Left ventricle myocardium inferior (tissue), 1 donor: ENCODE measurements at places on chromosomes 13 and 19. TPM values are rescaled to one million over a fixed set of nuclear protein-coding genes. Genes with fewer than 3 reads are reported as not detected.

DNA sequence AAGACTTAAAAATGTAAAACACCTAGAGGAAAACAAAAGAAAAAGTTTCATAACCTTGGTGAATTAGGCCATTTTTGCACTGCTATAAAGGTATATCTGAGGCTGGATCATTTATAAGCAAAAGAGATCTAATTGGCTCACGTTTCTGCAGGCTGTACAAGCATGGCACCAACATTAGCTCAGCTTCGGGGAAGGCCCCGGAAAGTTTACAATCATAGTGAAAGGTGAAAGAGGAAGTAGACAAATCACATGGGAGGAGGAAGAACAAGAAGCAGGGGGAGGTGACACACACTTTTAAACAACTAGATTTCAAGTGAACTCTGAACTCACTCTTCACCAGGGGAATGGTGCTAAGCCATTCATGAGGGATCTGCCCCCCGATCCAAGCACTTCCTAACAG, 1358.5 kb upstream of the PCDH9 start:
- no peaks in the 10 kb centered on the region for H3K4me1 ChIP-seq
- no peak for DNase-seq
- no peaks in the 10 kb centered on the region for H3K36me3 ChIP-seq
- no peak overlapping the region for H3K4me3 ChIP-seq

The LGALS16 gene
- not detected for total RNA-seq

DNA sequence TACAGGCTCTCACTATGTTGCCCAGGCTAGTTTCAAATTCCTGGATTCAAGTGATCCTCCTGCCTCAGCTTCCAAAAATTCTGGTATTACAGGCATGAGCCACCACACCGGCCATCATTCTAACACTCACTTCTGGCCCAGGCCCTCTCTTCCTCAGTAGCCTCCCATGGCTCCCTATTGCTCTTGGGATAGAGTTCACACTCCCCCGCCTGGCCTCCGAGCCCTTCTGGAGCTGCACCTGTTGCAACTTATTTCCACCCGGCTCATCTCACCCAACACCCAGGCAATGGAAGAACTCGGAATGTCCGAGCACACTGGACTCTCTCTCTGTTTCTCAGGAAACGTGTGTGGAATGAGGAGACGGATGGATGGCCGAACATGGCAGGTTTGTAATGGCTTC, 9.0 kb upstream of the SBK3 start:
- no peak for DNase-seq
- no peaks in the 10 kb centered on the region for H3K36me3 ChIP-seq
- H3K4me1 ChIP-seq, result peaks cover 10% of the 10 kb centered on the region
- no peak overlapping the region for H3K27ac ChIP-seq

DNA sequence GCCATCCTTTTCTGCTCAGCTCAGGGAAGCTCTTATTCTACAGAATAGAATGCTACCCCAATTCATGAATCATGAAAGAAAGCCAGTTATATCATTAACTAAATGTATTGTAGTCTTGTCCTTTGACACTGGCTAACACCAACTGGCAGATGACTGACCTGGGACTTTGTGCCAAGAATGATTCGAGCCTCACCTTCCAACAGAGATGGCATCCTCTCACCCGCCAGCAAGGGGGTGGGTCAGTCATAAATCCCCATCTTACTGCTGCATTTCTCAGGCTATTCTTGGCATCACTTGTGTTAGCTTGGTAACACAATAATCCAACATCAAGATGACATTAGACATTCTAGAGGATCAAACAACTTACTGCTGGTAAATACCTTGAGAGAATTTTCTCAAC, 1239.8 kb upstream of the MIR17HG start:
- H3K4me3 ChIP-seq, result no peak overlapping the region
- no peaks in the 10 kb centered on the region for H3K4me1 ChIP-seq
- no peaks in the 10 kb centered on the region for H3K36me3 ChIP-seq

GRCh38 chr19:23093832-23094231, 23.0 kb upstream of the ZNF730 start:
- H3K27ac ChIP-seq, result no peak overlapping the region
- H3K36me3 ChIP-seq, result no peaks in the 10 kb centered on the region
- H3K27me3 ChIP-seq, result no peaks in the 10 kb centered on the region
